ENCODE measurements at places on chromosomes 5 and 9.

GRCh38 chr5:14767735-14768507 lies 103.4 kb downstream of the OTULIN start:
- DNase-seq = no peak

- no peak for DNase-seq
Measured at GRCh38 chr9:132164604-132165362, 2.9 kb downstream of the NTNG2 start.

DNA sequence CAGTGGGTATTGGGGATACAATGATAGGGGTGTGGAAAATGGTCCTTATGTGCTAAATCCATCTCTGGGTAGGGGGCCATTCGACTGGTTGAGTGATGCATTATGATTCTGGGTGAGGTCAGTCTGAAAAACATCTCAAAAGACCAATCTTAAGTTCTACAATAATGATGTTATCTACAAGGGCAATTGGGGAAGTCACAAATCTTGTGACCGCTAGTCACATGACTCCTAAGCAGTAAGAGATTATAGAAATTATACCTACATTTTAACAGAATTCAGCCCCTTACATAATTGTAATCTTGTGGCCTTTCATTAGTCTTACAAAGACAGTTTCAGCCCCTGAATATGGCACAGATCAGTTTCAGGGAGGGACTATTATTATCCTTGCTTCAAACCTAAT lies 224.7 kb downstream of the PIK3R1 start:
- no peak for DNase-seq

DNA sequence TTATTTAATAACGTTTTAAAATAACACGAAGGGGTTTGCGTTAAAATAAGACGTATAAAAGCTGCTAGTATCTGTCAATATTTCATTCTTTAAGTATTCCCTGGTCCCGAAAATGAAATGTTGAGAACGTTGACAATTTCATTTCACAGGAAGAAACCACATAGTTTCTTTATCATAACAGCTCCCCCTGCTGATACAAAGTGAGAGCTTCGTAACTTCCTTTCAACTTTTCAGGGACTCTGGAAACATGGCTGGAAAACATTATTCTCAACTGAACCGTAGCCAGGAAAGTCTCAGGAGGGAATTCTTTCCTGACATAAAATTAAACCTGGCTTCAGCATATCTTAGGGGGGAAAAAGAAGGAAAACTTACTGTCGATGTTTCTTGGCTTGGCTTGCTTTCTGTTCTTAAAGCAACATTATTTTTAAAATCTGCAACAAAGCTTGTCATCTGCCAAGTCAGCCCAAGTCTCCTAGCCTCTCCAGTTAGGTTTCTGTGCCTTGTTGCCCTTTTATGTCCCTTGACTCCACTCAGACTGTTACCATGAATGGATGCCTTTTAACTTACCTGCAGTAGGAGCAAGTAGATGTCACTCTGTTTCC lies 122.9 kb upstream of the DAB2 start:
- DNase-seq = no peak

- DNase-seq = no peak
Measured at GRCh38 chr9:130526854-130527650, 52.3 kb upstream of the FUBP3 start.

GRCh38 chr5:108634617-108635288 lies 112.9 kb upstream of the FER start:
- no peak for DNase-seq
